ENCODE measurements at places on chromosomes 11 and 22.

- no peak for DNase-seq
These were observed 8.7 kb downstream of the SLC16A8 start for GRCh38 chr22:38075105-38075825.

- no peak for DNase-seq
These were observed 398.6 kb upstream of the DDI1 start for GRCh38 chr11:103637831-103638230.

GRCh38 chr11:10382518-10382917 lies 72.5 kb upstream of the AMPD3 start:
- no peak for DNase-seq

DNA sequence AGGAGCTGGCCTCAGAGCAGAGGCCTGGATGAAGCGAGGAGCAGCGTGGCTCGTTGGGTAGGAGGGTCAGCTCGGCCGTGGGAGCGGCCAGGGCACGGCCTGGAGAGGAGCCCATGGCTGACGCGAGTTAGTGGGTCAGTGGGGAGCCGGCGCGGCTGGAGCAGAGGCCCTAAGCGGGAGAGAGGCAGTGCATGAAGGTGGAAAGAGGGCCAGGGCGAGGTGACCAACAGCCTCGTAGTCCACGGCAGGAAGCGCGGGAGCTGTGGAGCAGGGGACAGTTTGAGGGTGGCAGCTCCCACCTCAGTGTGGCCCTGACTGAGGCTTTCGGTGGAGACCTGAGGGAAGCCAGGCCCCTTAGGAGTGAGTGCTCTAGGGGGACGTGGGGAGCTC lies 24.1 kb downstream of the DCPS start:
- no peak for DNase-seq

- peak; percentile 74 for DNase-seq
These were observed 8.5 kb downstream of the YPEL4 start for GRCh38 chr11:57641011-57641807.

GRCh38 chr11:76750746-76751145 lies 32.4 kb upstream of the TSKU start:
- no peak for DNase-seq

DNA sequence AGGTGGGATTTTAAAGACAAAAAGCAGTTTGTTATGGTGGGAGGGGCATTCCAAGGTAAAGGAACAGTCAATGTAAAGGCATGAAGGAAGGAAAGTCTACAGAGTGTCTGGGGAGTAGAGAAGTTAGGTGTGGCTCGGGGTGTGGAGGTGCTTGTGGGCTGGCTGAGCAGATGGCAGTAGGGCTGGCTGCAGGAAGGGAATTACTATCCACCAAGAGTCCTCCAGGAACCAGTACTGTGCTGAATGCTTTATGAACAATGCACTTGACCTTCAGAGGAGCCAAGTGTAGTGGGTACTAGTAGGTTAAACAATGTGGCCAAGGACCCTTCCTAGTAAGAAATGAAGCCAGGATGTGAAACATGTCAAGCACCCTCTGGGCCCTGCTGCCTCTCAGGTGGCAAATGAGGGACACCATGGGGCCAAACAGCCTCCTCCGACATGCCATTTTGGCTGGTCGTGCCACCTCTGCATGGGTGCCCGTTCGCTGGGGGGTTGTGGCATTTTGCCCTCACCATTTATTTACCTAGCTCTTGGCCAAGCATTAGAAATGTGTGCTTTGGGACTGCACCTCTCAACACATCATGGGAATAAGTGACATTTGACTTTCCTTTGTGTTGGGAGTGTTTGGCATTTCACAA lies 123.6 kb upstream of the TENM4 start:
- DNase-seq, result peak; percentile 25

DNA sequence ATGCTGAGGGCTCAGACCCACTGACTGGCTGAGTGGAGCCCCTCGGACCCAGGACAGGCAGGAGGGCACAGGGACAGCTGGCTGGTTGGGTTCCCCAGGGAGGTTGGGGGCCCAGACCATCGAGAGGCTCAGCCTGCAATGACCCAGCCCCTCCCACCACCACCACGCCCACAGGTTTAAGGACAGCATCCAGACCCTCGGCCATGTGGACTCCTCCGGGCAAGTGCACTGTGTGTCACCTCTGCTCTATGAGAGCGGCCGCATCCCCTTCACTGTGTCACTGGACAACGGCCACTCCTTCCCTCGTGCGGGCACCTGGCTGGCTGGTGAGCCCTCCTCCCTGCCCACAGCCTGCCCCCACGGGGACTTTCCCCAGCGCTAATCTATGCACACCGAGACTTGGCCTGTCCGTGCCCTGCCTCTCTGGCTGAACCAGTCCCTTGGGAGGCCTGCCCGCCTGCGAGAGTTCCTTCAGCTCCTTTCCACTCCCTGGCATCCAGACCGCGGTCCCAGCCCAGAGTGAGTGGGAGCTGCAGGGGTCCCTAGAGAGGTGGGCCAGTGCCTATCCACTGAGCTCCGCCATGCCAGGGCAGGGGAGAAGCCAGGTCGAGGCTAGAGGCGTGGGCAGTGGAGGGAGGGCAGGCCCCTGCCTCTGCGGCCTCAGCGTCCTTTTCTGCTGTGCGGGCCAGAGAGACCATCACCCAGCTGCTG lies 2.2 kb downstream of the SUSD2 start:
- no peak for DNase-seq

DNA sequence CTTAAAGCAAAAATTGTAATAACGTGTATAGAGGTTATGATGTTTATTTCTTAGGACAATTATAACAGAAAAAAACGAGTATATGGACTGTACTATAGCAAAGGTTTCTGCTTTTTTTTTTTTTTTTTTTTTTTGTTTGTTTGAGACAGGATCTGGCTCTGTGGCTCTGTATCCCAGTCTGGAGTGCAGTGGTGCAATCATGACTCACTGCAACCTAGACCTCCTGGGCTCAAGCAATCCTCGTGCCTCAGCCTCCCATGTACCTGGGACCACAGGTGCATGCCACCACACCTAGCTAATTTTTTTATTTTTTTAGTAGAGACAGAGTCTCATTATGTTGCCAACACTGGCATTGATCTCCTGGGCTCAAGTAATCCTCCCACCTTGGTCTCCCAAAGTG lies 39.2 kb downstream of the ZFTA start:
- no peak for DNase-seq

- no peak for DNase-seq
These were observed 12.9 kb upstream of the LIMK2 start for GRCh38 chr22:31199187-31199586.

DNA sequence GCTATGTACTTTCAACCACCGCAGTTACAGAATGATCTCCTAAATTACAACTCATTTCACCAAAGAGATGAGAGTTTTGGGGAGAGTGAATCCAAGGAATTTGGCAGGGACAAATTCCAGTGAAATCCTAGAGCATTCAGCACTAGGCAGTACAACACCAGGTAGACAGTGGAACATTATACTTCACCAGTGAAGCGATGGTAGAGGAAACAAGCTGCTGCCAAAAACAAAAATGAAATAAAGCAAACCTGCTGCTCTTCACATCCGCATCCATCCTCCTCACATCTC lies 16.9 kb downstream of the SMCO4 start:
- no peak for DNase-seq

DNA sequence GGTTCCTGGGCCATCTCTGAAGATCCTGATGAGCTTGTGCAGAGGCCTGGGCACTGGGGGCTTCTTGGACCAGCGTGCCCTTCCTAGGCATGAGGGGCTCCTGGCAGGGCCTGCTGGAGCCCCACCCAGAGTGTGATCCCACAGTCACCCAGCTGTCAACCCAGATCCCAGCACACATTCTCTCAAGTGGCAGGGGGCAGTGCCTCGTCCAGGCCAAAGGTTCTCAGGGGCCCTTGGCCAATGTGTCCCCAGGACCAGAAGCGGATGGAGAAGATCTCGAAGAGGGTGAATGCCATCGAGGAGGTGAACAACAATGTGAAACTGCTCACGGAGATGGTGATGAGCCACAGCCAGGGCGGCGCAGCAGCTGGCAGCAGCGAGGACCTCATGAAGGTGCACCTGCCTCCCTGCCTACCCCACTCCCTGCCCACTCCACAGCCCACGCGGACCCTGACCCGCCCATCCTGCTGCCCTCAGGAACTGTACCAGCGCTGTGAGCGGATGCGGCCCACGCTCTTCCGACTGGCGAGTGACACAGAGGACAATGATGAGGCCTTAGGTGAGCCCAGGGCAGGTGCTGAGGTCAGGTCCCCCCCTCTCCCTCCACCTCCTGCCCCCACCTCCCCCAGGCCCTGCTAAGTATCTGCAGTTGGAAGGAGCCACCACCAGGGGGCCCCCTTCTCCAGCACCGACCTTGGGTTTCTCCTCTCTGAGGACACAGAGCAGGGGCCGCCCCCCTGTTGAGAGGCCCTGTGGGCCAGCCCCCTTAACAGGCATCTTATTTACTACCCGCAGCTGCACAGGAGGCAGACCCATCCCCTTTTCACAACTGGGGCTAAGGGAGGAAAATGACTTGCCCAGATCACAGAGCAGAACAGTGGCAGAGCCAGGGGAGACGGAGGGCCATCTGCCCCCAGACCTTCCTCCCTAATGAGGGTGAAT lies 14.7 kb downstream of the GGA1 start:
- DNase-seq, result peak; percentile 81

DNA sequence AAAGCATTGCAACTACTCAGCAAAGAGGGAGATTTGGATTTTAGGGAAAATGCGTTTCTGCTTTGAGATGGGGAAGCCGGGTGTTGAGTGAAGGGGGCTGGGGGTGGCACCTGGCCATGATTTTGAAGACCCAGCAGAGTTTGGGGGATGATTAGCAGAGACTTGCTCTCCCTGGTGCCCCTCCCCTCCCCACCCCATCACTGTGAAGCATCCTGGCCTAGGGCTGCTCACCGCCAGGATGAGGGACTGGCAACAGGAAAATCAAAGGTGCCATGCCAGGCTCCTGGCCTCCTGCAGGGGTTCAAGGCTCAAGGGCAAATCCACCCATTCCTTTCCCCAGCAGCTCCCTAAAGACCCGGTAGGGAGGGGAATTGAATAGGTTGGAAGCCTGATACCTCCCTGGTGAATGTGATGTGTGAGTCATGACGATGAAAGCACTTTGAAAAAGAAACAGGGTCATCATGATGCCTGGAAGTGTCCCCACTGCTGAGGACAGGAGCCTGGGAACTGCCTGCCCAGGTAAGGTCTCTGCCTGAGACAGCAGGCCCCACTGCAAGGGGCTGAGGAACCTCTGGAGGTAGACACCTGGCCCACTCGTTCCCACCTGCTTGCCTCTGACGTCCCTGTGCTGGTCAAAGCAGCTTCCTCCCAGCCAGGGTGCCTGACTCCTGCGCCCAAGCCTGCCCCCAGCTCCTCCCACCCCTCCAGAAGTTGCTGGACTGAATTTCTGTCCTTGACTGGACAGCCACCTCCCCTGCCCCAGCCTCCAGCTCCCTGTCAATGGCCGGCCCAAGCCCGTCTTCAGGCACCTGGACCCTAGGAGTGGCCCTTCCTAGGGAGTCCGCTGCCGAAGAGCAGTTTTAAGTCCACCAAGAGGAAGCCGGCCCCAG lies 1.7 kb downstream of the CHST1 start:
- DNase-seq, result peak; percentile 8

- DNase-seq, result peak; percentile 86
These were observed 40.6 kb downstream of the OR4D9 start for GRCh38 chr11:59551659-59552521.

DNA sequence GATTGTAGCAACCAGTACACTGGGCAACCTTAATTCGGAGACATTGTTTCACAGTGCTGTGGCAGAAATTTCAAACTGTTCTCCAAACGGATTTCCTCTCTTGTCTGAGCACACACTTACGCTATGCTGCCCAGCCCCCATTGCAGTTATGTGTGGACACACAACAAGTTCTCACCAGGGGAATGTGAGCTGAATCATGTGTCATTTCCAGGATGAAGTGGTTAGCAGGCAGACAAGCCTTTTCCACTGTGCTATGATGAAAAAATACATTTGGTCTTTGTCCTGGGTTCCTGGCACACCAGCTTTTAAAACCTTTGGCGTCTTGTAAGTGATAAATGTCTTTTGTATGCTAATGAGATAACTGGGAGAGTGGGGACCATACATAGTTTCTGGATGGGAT lies 46.9 kb upstream of the SYT9 start:
- DNase-seq, result no peak

DNA sequence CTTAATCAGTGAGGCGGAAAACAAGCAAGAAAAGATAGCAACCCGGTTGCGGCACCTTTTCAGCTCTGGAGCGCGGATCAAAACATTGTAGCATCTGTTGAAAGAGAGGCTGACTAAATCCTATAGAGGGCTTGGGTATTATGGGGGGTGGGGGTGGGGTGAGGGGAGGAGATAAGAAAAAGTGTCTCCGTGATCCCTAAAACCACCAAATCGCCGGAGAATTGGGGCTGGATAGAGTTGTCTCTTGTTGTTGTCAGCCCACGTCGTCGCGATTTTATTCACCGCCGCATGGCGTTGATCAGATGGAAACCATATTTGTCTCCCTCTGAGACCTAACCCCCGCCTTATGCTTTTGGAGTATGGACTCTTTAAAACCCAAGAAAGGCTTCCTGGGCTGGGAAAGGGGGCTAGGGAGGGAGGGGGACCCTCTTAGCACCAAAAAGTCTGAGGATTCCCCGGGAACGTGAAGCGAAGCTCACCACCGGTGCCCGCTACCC lies 13.0 kb downstream of the PAX6 start:
- DNase-seq, result no peak

DNA sequence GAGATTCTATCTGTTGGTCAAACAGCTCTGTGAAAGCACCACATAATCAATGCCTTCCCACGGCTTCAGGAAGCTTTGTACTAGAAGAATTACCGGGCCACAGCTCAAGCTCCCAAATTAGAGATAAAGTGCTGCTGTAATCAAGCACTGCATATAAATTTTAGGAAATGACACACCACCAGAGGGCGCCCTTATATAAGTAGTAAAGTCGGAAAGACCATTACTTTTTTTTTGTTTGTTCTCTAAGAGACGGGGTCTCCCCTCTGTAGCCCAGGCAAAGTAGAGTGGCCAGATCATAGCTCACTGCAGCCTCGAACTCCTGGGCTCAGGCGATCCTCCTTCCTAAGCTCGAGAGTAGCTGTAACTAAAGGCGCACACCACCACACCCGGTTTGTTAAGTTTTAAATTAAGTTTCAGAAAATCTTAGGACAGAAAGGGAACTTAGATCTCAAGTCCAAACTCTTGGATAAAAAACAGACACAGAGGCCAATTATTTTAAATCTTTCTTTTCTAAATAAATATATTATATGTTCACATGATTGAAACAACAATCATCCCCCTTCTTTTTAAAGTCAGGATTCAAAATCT lies 32.6 kb downstream of the PRCP start:
- peak; percentile 89 for DNase-seq

GRCh38 chr22:49779211-49779610 lies 48.5 kb downstream of the BRD1 start:
- no peak for DNase-seq

- DNase-seq, result peak; percentile 27
These were observed 4.0 kb upstream of the RCOR2 start for GRCh38 chr11:63920939-63921417.

DNA sequence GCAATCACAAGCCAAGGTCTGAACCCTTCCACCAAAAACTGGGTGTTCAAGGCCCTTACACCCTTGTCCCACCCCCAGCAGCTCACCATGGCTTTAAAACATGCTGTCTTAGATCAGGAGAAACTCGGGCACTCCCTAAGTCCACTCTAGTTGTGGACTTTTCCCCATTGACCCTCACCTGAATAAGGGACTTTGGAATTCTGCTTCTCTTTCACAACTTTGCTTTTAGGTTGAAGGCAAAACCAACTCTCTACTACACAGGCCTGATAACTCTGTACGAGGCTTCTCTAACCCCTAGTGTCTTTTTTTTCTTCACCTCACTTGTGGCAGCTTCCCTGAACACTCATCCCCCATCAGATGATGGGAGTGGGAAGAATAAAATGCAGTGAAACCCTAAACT lies 15.0 kb downstream of the HTR3A start:
- no peak for DNase-seq
